ENCODE measurements at places on chromosomes 5 and 9. TPM values are rescaled to one million over a fixed set of nuclear protein-coding genes. Genes with fewer than 3 reads are reported as not detected.

Gene SYK
- 0.41 TPM for total RNA-seq

Gene WDR38
- not detected for total RNA-seq

Gene LECT2
- total RNA-seq, result not detected

Gene FABP6
- not detected for total RNA-seq

Gene TRAF2
- total RNA-seq, result 14.4 TPM

Gene PCDHA10
- total RNA-seq, result 16.0 TPM

Gene PCBD2
- total RNA-seq, result 9.9 TPM

Gene TGFBI
- 1,862 TPM for total RNA-seq

- H3K36me3 ChIP-seq, result no peaks in the 10 kb centered on the region
- no peaks in the 10 kb centered on the region for H3K27me3 ChIP-seq
- peaks cover 26% of the 10 kb centered on the region for H3K4me1 ChIP-seq
- peak; percentile 82 for DNase-seq
- no peak overlapping the region for H3K4me3 ChIP-seq
These were observed 27.1 kb downstream of the RFX3 start for GRCh38 chr9:3498691-3499090.

DNA sequence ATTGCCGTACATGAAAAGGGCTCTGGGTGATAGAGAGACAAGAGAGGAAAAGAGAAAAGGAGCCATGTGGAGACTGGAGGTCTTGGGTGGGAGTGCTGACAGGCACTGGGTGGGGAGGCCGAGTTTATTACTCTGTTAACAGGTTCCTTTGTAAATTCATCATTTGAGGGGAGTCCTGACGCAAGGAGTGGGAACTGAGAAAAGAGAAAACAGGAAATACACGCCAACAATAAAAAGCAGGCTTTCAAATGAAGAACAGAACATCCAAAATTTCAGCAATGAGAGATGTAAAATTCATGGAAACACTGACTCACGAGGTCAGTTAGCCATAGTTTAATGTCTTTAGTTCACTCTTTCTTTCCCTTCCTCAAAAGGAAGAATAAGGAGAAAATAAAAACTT is 342.8 kb downstream of the TMEM167A start:
- H3K36me3 ChIP-seq, result no peaks in the 10 kb centered on the region
- DNase-seq, result no peak
- no peak overlapping the region for H3K4me3 ChIP-seq
- H3K27me3 ChIP-seq, result no peaks in the 10 kb centered on the region
- peaks cover 4% of the 10 kb centered on the region for H3K4me1 ChIP-seq
- no peak overlapping the region for H3K27ac ChIP-seq

DNA sequence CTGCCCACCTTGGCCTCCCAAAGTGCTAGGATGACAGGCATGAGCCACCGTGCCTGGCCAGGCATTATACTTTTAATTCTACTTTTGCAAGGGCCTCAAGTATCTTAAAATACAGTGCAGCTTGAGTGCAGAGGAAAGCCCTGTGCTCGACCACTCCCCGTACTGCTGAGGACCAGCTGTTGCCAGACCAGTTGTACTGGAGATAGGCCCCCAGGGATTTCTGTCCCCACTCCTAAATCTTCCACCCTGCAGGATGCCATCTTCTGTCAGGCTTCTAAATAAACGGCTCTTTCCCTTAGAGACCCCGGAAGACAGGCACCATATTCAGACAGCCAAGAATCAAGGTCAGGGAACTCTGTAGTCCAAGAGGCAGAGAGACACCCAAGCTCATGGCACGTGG is 16.6 kb upstream of the PSMD5 start:
- H3K27me3 ChIP-seq, result no peaks in the 10 kb centered on the region
- no peak for DNase-seq
- peaks cover 22% of the 10 kb centered on the region for H3K36me3 ChIP-seq
- no peak overlapping the region for H3K4me3 ChIP-seq
- H3K27ac ChIP-seq, result no peak overlapping the region
- H3K4me1 ChIP-seq, result no peaks in the 10 kb centered on the region

DNA sequence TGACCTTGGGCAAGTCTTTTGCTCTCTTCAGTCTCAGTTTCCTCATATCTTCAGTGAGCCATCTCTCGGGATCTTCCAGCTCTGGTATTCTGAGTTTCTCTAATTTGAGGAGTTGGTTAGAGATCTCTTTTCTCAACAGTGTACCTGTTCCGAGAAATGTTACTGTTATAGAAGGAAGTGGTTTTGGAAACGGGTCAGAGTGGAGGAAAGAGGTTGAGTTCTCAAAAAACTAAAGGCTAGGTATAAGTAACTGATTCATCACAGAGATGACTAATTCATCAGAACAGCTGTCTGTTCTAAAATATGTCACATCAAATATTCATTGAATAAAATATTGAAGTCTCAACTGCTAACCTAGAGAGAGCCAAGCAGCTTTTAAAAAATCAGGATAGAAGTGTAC is 106.6 kb downstream of the PALM2AKAP2 start:
- peak overlapping the region; percentile 70 for H3K27ac ChIP-seq
- peaks cover 10% of the 10 kb centered on the region for H3K4me1 ChIP-seq
- no peak overlapping the region for H3K4me3 ChIP-seq
- DNase-seq, result no peak
- no peaks in the 10 kb centered on the region for H3K27me3 ChIP-seq
- peaks cover 2% of the 10 kb centered on the region for H3K36me3 ChIP-seq

GRCh38 chr9:126321742-126322141 is 4.9 kb upstream of the MVB12B start:
- no peak overlapping the region for H3K4me3 ChIP-seq
- H3K27me3 ChIP-seq, result no peaks in the 10 kb centered on the region
- H3K36me3 ChIP-seq, result no peaks in the 10 kb centered on the region
- no peaks in the 10 kb centered on the region for H3K4me1 ChIP-seq
- no peak overlapping the region for H3K27ac ChIP-seq

DNA sequence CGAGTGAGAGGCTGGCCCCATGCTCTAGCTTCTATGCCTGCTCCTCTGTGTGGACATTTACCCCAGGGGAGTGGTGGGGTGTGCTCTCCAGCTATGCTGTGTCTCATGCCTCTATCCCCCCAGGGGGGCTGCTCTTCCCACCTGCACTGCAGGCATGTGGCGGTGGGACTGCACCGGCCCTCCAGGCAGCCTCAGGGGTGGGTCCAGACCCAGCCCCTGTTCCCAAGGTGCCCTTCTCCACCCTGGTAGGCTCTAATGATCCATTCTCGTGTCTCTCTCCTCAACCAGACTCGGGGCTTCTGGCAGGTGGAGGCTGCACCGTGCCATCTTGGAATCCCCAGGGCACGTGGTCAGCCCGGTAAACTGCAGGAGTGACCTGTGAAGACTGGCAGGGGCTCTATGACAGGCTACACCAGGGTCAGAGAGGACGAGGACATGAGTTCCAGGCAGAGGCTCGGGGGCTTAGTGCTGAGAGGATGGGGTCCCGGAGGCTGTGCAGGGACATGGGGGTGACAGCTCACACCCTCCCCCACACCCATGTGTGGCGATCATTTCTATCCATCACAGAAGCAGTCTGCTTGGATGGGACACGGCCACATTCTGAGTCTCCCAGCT is 22.7 kb upstream of the COL5A1 start:
- H3K36me3 ChIP-seq, result no peaks in the 10 kb centered on the region
- no peak for DNase-seq
- no peaks in the 10 kb centered on the region for H3K27me3 ChIP-seq
- H3K4me1 ChIP-seq, result peaks cover 22% of the 10 kb centered on the region
- no peak overlapping the region for H3K27ac ChIP-seq

- H3K4me1 ChIP-seq, result peaks cover 11% of the 10 kb centered on the region
- H3K27me3 ChIP-seq, result no peaks in the 10 kb centered on the region
- H3K36me3 ChIP-seq, result peaks cover 40% of the 10 kb centered on the region
- no peak overlapping the region for H3K4me3 ChIP-seq
These were observed 14.8 kb downstream of the SUB1 start for GRCh38 chr5:32600054-32600622.

DNA sequence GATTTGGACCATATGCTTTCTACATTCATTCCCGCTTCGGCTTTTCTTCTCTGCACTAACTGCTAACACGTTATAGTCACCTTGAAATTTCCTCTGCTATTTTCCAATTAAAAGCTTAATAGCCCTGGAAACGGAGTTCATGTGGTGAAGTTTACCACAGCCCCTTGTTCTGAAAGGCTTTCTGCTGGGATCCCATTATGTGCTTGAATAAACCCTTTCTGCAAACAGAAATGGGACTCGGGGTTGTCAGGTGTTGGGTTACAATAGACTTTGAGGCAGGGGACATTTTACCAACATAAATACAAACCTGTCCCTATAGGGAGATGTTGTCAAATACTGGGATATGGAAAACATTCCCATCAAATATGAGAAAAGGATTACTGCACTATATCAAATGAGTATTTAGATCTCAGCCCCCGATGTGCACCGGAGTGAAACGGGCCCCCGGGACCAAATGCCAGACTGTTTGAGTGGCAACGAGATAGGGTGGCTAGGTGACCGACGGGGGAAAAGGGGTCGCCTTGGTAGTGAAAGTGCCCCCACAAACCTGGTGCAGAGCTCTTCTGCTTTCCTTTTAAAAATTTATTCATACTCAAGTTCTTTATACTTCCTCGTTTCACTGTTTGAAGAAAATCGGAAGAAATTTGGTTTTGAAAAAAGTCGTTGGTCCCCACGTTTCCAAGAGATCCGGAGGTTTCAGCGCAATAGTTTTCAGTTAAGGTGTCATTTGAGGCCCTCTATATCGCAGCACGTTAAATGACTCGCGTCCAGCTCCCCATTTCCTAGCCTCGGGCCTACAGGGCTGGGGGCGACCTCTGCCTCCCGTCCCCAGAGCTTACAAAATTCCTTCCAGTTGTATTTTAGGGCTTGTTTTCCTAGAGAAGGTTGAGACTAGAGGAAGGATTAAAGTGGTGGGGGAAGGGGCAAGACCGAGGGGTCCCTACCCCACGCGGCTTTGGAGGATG is 2.1 kb upstream of the DMRT3 start:
- no peaks in the 10 kb centered on the region for H3K4me1 ChIP-seq
- H3K36me3 ChIP-seq, result no peaks in the 10 kb centered on the region
- peaks cover 88% of the 10 kb centered on the region for H3K27me3 ChIP-seq
- no peak overlapping the region for H3K4me3 ChIP-seq

- H3K27me3 ChIP-seq, result no peaks in the 10 kb centered on the region
- H3K4me1 ChIP-seq, result peaks cover 5% of the 10 kb centered on the region
- no peak overlapping the region for H3K4me3 ChIP-seq
- DNase-seq, result no peak
- no peaks in the 10 kb centered on the region for H3K36me3 ChIP-seq
These were observed 52.6 kb downstream of the SAR1B start for GRCh38 chr5:134580001-134580460.

- peak overlapping the region; percentile 69 for H3K27ac ChIP-seq
- H3K4me1 ChIP-seq, result peaks cover 45% of the 10 kb centered on the region
- peak overlapping the region; percentile 20 for H3K4me3 ChIP-seq
- no peaks in the 10 kb centered on the region for H3K27me3 ChIP-seq
These were observed 96.7 kb downstream of the EDIL3 start for GRCh38 chr5:84287951-84288350.

- no peak for DNase-seq
- peaks cover 4% of the 10 kb centered on the region for H3K27me3 ChIP-seq
- no peaks in the 10 kb centered on the region for H3K4me1 ChIP-seq
These were observed 14.1 kb downstream of the ROR2 start for GRCh38 chr9:91935805-91936514.

GRCh38 chr5:18285257-18285656 is 651.0 kb downstream of the TAF11L14 start:
- H3K4me1 ChIP-seq, result no peaks in the 10 kb centered on the region
- DNase-seq, result no peak
- no peak overlapping the region for H3K4me3 ChIP-seq
- H3K36me3 ChIP-seq, result no peaks in the 10 kb centered on the region
- no peaks in the 10 kb centered on the region for H3K27me3 ChIP-seq

DNA sequence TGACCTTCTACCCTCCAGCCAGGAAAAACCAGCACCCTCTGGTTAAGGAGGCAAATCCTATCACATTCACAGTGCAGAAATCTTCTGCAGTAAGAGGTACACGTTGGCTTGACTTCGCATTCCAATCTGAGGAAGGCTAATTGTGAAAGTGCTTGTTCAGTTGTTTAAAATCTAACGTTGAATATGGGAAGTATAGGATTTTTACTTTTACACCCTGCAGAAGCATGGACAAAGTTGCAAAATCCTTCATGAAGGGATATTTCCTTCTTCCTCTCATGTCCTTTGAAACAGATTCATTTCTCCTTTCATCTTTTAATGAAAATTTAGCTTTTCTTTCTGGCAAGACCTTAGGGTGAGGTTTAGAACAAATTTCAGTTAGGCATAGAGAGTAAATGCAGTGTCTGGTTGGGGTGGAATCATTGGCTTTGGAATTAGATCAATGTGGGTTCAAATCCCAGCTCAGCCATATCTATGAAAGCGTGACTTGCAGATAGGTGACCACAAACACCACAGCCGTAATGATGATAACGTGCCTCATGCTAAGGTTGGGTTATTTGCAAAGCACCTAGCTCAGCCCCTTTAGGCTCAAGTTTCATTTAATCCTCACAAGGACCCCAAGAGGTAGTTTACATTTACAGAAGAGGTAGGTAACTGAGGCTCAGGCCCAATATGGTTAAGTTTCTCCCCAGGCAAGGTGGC is 42.2 kb upstream of the C5orf58 start:
- DNase-seq, result no peak
- no peak overlapping the region for H3K27ac ChIP-seq
- H3K4me1 ChIP-seq, result no peaks in the 10 kb centered on the region
- H3K4me3 ChIP-seq, result no peak overlapping the region
- H3K36me3 ChIP-seq, result no peaks in the 10 kb centered on the region

DNA sequence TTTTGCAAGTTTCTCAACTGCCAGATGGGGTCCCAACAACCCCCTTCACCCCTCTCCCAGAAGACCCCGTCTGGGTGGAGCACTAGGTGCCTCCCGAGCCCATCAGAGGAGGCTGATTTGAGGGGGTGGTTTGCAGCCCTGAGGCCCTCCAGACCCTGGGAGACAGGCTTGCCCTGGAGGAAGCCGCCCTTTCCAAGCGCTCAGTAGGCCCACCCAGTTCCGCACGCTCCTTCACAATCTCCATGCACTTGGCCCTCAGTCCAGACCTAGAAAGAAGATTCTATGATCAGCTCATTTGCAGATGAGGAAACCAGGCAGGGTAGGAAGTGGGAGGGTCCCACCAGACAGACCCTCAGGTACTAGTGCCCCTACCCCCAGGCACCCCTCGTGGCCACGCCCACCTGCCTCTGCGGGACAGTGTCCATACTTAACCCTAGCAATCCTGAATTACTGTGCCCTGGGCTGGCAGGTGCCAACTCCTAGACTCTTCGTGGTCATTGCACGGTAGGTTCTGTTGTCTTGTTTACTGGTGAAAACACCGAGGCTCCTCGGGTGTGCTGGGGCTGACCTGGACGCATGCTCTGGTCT is 22.3 kb downstream of the OR2V1 start:
- no peaks in the 10 kb centered on the region for H3K36me3 ChIP-seq
- no peak overlapping the region for H3K4me3 ChIP-seq
- H3K27me3 ChIP-seq, result peaks cover 3% of the 10 kb centered on the region
- DNase-seq, result no peak

GRCh38 chr9:37528652-37529471 is 43.1 kb downstream of the POLR1E start:
- DNase-seq, result peak; percentile 53

DNA sequence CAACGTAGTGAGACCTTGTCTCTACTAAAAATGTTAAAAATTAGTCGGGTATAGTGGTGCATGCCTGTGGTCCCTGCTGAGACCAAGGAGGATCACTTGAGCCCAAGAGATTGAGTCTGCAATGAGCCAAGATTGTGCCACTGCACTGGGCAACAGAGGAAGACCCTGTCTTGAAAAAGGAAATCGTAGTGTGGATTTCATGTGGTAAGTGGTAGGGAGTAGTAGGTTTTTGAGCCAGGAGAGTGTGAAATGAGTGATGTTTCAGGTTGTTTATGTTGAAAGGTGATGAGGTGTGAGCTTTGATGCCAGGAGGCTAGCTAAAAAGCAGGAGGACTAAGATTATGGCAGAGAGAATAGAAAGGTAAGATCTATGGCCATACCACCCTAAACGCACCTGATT is 5.9 kb downstream of the MATR3 start:
- no peak overlapping the region for H3K27ac ChIP-seq
- H3K36me3 ChIP-seq, result no peaks in the 10 kb centered on the region
- peaks cover 11% of the 10 kb centered on the region for H3K4me1 ChIP-seq

GRCh38 chr9:33731142-33731541 is 64.2 kb upstream of the PRSS3 start:
- no peak overlapping the region for H3K27ac ChIP-seq
- H3K4me1 ChIP-seq, result no peaks in the 10 kb centered on the region
- DNase-seq, result no peak
- H3K4me3 ChIP-seq, result no peak overlapping the region
